ENCODE measurements at places on chromosomes 16 and 17.

DNA sequence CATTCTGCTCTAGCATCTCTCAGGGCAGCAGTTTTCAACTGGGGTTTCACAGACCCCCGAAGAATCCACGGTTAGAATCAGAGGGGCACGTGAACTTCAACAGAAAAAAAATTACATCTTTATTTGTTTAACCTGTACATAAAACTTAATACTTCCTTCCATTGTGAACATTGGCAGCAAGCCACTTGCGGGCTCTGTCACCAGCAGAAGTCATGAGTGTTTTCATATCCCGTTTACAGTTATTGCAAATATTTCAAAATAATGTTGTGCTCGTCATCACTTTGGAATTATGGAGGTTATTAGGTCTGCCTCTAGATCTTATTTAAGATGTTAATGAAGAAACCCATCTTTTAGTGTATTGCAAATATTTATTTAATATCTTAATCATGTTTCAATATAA is 109.8 kb downstream of the SDR42E1 start:
- DNase-seq: no peak

DNA sequence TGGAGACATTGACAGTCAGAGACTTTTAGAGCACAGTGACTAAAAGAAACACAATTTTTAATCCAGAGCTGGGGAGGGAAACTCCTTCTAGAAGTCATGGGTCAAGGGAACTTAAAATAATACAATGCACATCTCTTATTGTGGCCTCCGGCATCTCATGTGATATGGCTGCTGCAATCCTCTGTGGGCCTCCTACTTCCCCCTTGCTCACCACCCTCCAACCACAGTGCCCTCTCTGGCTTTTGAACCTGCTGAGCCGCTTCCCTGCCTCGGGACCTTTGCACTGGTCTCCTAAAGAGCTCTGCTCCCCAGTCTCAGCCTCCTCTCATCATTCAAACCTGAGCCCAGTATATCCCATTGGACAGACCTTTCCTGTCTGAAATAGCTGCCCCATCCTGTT is 47.6 kb downstream of the HS3ST2 start:
- DNase-seq: no peak

DNA sequence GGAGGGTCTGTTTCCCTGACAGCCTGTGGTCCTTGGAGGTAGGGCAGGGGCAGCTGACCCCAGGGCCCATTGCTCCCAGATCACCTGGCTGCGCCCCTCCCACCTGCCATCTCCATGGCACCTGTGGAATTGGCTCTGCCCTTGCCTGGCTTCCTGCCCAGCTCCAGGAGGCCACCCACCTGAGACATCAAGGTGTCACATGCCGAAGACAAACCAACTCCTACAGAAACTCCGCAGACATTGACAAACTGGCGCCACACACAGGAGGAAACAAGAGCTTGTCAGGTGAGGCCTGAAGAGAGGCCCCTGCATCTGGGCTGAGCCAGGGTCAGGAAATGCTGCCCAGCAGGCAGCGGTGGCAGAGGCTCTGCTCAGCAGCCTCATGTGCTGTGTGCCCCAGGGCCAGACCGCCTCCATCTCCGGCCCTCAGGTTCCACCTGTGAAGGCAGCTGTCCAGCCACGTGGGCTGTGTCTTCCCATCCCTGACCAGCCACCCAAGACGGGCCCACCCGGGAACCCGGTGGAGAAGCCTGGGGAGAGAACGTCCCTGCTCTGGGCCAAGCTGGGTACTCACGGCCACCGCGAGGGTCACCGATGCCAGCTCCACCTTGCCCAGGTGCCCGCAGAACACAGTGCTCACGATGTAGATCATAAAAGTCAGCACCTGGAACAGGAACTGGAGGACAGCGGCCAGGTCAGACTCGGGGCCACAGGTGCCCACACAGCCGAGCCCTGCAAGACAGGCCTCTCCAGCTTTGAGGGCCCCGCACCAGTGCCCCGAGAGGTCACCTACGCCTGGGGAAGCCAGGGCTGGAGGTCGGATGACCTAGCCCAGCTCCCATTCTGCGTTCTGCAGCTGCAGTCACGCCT is 1.6 kb downstream of the SLC47A2 start:
- DNase-seq: no peak

- DNase-seq: no peak
These were observed 194.9 kb downstream of the UTP18 start for GRCh38 chr17:51455211-51455610.

DNA sequence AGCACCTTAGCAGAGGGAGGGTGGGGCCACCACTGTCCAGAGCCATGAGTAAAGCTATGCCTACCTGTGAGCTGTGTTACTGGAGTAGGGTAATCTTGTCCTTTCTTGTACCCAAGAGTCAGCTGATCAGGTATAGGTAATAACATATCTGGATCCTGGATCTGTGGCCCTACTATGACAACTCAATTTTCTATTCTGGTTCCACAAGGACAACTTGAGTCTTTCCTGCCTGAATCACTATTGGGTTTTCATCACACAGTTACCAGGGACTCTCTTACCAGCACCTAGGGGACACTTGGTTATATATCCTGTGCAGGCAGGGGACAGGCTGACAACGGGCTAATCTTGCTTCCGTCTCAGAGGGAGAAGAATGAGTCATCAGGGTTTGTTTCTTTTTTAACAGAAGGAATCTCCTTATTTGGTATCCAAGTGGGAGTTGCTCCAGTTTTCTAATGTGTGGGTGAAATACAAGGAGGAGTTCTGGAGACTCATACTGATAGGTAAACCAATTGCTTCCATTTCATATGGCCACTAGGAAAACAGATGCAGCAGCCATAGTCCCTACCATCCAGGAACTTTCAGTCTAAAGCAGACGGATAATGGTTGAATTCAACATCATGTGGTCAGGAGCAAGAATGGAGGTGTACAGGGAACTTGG is 6.8 kb downstream of the ZNF267 start:
- peak; percentile 53 for DNase-seq

DNA sequence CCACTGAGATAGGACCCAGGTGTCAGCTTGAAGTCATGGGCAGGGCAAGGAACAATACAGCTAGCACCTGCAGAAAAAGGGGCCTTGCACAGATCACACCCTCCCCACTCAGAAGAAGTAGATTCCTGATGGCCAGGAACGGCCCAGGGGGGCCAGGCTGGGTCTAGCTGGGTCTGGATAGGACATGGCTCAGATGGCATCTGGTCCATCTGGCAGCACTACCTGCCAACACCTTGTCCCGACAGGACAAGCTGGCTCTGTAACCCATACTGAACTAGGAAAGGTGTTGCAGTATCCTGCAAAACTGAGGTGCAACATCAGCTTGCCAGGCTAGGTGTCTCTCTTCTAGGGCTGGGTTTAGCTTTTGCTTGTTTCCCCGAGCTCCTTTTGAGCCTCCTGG is 38.9 kb upstream of the GFOD2 start:
- DNase-seq: no peak

DNA sequence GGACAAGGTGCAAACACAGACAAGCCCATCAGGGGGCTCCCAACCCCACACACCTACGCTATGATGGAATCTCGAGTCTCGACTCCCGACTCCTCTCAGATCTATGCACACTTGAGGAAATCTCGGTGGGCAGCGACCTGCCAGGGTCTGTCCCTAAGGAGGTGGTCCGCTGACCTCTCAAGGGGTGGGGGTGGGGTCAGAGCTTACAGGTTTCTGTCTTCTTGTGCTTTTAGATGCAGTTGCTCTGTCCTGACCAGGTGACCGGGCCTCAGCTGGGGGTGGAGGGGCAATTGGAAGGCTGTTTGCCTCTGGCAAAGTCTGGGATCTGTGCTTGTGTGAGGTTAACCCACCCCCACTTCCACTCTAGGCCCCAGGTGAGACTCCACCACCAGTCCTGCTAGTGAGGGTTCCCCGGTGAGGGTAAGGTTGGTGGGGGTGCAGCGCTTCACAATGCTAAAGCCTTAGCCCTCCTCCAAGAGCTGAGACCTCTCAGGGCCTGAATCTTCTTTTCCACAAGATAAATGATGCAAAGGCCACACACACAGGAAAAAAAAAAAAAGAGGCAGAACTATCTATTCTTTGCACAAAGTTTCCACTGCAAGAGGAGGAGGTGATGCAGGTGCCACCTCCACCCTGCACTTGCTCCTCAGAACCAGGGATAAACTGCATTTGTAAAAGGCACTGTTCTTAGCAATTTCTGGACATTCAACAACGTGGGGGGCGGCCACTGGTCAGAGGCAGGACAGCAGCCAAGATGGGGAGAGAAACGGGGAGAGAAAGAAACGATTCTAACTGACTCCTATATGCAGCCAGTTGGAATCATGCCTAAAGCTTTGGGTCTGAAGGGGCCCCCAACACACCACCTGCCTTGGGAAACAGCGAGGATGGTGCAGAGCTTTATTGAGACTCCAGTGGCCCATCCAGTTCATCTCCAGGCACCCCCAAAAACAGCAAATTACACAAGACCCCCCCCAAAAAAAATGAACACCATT is 4.1 kb downstream of the CISD3 start:
- no peak for DNase-seq

DNA sequence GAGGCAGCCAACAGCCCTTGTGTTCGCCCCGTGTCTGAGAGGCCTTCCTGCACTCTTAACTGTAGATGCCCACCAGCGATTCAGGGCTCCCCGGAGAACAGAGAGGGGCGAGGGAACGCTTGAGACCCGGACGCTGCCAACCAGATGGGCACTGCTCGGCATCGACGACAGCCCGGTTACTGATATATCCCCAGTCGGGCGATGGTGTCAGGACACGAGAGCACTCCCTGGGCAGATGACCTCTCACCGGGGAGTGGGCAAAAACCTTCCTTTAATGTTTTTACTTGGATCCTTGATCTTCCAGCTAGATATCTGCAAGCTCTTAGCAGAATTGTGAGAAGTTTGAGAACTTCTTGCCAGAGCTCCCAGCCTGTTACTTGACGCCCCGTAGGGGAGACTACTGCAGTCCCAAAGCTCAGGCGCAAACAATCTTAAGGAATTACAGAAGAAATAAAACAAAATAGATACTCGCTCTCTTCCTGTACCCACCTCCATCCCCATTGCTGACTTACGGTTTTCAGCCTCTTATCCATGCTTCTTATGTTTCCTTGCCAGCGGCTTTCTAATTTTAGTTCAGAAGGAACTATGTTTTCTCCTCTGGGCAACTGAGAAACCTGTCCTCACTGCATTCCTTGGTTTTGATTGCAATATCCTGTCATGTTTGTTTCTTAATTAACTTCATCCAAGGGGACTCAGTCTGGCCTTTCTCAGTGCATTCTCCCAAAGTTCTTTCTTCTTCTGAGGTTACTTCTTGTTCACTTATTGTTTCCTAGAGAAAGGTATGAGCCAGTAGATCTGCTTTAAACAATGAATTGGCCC is 845 bp downstream of the SP2 start:
- no peak for DNase-seq

- DNase-seq: no peak
These were observed 120.0 kb downstream of the PHKB start for GRCh38 chr16:47581114-47581513.

GRCh38 chr17:58250344-58251011 is 12.1 kb downstream of the LPO start:
- no peak for DNase-seq

GRCh38 chr16:80536238-80536637 is 4.6 kb upstream of the DYNLRB2 start:
- DNase-seq: no peak

Measured in activated CD4-positive, alpha-beta T cell treated with anti-CD3 and anti-CD28 coated beads, Interleukin-2, amount 50 U/mL, for 24 hours (primary cell).